ENCODE measurements at places on chromosomes 5 and 9.
A peak's percentile ranks its signal among the peaks of the same experiment; 100 is the strongest.

DNA sequence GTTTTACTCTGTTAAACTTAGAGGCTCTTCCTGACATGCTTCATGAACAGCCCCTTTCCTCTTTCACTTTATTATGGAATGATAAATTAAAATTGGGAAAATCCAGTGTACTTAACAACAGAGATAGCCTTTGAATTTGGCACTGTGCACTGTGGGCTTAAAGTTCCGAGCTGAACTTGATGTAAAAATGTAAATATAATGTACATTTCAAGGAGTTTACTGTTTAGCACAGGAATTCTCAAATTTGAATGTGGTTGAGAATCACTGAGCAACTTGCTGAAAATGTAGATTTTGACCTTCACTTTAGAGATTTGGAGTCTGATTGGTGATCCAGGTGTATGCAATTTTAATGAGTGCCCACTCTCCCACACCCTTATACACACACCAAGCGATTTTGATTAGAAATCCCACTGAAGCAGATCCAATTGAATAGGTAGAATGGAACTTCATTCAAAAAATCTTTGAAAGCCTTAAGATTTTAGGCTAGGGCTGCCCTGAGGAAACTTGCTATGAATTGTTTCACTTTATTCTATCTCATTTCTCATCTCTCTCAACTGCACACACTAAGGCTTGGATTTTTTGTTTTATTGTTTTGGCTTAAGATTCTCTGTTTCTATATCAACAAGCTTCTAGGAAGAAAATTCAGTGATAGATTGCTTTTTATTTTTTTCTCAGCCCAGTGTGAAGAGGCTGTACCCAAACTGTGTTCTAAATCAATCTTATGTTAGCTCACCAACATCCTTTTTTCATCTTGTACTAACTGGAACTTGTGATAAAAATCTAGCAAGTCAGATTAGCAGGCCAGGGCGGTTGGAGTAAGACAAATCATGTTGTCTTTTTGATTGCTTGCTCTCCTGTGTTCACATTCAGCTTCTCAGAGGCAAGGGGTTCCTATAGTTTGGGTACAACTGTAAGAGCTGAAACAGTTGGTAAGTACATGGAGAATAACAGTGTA is 22.9 kb downstream of the NUDT12 start:
- DNase-seq, result no peak

GRCh38 chr5:158409507-158409906 is 550.6 kb upstream of the CLINT1 start:
- DNase-seq, result no peak

DNA sequence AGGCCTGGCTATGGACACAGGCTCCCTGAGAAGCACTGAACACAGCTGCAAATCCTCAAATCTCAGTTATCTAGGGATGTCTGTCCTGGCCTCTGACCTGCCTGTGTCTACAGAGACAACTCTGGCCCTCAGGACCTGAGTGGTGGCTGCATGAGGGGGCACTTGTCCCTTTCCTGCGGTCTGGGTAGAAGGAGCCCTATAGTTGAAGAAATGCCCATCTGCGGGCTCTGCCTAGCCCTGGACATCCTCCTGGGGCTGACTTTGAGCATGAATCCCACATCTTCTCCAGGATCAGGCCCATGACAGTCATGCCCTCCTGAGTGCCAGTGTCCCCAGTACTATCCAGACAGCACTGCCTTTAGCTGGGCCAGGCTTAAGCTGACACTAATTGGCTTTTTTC is 10.0 kb downstream of the DNAJB5 start:
- DNase-seq, result no peak

- no peak for DNase-seq
Observed at GRCh38 chr9:33867747-33868439, 50.9 kb downstream of the UBE2R2 start.

DNA sequence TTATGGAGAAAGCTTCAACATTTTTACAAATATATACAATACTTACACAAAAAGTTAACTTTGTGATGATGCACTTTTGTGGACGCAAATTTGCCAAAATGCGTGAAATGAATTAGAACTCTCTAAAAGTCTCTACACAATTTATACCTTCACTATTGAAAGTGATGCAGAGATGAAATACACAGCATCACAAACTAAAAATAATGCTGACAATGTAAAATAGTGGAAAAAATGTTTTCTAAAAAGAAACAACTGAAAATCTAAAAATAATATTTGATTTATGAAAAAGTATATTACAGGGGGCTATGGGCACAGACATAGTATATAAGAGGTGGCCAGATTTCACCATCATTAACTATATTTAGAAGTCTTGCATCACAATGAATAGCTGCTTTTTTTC is 188.8 kb downstream of the ADCY2 start:
- DNase-seq, result no peak

- DNase-seq, result no peak
Observed at GRCh38 chr5:123178683-123179082, 89.6 kb downstream of the PRDM6 start.

DNA sequence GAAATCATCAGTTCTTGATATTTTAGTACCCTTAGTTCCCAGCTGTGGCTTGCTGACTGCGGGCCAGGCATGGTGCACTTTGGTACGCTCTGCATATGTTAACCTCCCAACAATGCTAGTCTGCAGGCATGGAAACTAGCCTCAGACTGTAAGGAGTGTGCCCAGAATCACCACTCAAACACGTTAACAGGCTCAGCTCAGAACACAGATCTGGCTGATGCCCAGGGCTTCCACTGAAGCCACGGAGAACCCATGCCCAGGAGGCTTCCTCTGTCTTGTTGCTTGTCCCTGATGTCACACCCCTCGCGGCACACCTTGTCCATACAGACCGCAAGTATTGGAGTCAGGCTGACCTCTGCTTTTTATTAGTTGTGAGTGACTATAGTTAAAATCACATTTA is 187.2 kb upstream of the OTULINL start:
- no peak for DNase-seq

- DNase-seq, result no peak
Observed at GRCh38 chr9:124769549-124770358, 1.4 kb downstream of the NR6A1 start.

- no peak for DNase-seq
Observed at GRCh38 chr5:160427607-160428006, 6.0 kb downstream of the PTTG1 start.

DNA sequence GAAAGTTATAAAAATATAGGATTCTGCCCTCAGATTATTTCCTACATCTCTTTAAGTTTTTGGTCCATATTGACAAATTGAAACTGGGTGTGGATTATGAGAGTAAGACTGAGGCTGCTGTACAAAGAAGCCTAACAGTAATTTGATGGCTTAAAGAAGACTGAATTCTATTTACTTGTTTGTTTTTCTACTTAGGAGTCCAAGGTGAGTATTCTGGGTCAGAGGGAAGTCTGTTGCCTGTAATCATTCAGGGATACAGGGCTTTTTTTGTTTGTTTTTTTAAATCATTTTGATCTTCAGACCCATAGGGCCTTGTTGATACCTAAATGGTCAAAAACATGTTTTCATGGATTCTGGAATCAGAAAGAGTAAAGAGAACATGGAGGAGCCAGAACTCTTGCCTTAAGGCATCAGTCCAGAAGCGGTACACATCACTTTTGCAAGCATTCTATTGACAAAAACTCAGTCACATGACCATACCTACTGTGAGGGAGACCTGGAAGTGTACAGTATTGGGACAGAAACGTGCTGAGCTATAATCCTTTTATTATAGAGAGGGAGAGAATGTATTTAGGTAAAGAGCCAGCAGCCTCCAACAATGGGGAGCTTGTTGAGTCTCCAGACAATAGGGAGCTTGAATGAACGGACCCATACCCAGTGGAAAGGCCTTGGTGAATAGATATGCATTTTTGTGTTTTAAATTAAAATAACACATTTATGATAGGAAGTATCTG is 102.7 kb downstream of the LRRC70 start:
- DNase-seq, result no peak

DNA sequence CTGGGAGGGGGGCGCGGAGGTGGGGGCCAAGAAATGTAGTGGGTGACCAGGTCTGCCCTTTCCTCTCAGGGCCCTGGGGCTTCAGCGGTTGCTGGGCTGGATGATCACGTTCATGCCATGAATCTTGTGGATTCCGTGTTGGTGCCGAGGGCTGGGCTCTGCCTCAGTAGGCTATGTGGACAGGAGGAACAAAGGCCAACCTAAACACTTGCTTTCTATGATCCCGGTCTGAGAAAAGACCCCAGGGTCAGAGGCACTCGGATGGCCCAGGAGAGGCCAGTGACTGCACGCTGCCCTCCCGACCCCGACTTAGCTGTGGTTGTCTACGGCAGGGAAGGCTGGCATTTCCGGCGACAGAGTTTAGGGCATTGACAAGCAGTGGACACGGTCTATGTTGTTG is 26.6 kb downstream of the PHF2 start:
- no peak for DNase-seq

DNA sequence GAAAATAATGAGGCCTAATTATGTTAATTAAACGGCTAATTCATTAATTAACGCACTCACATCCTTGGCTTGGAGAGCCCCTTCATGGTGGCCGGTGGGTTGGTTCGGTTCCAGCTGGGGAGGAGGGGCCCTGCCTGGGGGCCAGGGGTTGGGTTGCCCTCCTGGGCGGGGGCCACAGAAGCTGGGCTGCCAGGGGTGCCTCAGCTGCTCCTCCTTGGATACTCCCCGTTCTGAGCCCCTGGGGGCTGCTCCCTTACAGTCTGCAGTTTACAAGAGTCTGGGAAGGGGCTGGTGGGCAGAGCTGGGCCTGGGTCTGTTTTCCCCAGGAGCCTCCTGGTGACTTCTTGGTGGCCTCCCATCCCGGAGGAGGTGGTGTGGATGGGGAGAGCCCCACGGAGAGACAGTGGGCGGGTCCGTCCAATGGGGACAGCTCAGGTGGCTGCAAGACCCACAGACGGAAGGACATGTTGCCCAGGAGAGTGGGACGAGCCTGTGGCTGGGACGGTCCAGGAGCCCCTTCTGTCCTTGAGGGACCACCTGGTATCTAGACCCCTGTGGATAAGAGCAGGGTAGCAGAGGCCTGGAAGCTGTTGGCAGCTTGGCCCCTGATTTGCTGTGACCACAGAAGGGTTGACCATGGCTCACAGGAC is 277.5 kb downstream of the PBX3 start:
- DNase-seq, result no peak

DNA sequence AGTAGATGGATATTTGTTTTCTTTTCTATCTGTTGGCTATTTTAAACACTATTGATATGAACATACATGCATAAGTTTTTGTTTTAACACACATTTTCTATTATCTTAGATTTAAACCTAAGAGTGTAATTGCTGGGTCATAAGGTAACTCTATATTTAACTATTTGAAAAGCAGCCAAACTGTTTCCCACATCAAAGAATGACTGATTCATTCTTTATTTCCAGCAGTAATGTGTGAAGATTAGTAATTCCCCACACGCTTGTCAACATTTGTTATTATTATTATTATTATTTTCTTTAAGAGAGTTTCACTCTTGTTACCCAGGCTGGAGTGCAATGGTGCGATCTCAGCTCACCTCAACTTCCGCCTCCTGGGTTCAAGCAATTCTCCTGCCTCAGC is 1495.8 kb downstream of the EFNA5 start:
- DNase-seq, result no peak

GRCh38 chr9:137067860-137068538 is 2.4 kb downstream of the SAPCD2 start:
- DNase-seq, result peak; percentile 92

- no peak for DNase-seq
Observed at GRCh38 chr5:55993013-55993412, 1.8 kb downstream of the IL6ST start.
